ENCODE measurements at places on chromosomes 11 and 22. TPM values are rescaled to one million over a fixed set of nuclear protein-coding genes. Genes with fewer than 3 reads are reported as not detected.

USH1C gene
- total RNA-seq = 0.35 TPM

P2RY2 gene
- total RNA-seq = not detected

OSBP2 gene
- not detected for total RNA-seq

BCO2 gene
- total RNA-seq = 0.10 TPM

KCNJ1 gene
- not detected for total RNA-seq

GLB1L2 gene
- not detected for total RNA-seq

SCGB1D2 gene
- not detected for total RNA-seq

PDXP gene
- 48.3 TPM for total RNA-seq

NRIP3 gene
- total RNA-seq = 10.1 TPM

C1QTNF5 gene
- total RNA-seq = 0.85 TPM

CASP12 gene
- total RNA-seq = not detected

SCO2 gene
- 0.71 TPM for total RNA-seq

APOBEC3A gene
- not detected for total RNA-seq

OR52B6 gene
- total RNA-seq = not detected

ABCC8 gene
- not detected for total RNA-seq

MB gene
- 6.3 TPM for total RNA-seq

KRTAP5-2 gene
- not detected for total RNA-seq

PGM2L1 gene
- 7.5 TPM for total RNA-seq

CCDC73 gene
- total RNA-seq = 0.02 TPM

INSC gene
- total RNA-seq = not detected

DEFB131B gene
- total RNA-seq = not detected
